Stimulated activated CD8-positive, alpha-beta memory T cell treated with anti-CD3 and anti-CD28 coated beads, Interleukin-7, amount 100 ng/mL, for 4 hours (primary cell): ENCODE measurements at places on chromosomes 4 and X.

DNA sequence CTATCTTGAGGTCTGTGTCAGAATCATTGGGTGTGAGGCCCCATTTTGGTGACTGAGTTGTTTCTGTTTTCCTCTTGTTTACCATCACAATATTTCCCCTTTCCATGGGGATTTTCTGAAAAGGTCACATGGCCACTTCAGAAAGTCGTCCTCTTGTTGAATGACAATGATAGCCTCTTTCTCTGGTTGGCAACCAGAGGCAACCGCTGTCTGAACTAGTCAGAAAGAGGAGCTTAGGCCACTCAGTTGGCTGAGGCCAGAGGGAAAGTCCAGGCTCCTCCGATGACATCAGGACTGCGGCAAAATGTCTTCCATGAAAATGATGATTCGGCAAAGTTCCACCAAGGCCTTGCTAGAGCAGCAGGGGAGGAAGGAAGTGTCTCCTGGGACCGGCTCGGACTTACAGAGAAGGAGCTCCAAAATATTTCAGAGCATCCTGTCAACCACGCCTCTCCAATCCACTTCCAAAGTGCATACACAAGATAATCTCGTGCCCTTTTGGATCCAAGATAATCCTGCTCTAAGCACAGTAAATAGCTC is 19.1 kb upstream of the RBM47 start:
- DNase-seq: no peak

DNA sequence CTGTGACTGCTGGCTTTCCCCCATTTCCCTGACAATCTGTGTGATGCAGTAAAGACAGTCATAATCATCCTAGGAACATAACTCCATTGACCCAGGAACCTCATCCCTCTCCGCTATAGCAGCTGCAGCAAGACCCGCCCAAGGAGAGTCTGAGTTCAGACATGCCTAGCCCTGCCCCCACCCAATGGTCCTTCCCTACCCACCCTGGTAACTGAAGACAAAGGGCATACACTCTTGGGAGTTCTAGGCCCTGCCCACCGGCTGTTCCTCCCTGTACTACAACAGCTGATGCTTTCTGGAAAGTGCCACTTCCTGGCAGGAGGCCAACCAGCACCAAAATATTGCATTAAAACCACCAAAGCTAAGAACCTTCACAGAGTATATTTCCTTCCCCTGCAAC is 1035.6 kb downstream of the C4orf33 start:
- DNase-seq: no peak

DNA sequence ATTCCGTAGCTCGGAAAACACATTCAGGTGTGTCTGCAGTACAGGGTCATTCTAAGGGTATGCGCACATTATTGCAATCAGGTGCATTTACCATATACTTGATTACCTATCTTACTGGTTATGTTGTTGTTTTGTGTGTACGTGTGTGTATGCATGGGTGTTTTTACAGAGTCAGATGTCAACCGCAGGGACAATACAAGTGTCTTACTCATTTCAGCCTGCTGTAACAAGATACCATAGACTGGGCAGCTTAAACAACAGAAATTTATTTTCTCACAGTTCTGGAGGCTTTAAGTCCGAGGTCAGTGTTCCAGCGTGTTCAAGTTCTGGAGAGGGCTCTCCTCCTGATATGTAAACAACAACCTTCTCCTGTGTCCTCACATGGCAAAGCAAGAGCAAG is 316.7 kb downstream of the DMD start:
- DNase-seq: no peak

GRCh38 chrX:80016182-80016581 is 1.6 kb downstream of the TBX22 start:
- no peak for DNase-seq

DNA sequence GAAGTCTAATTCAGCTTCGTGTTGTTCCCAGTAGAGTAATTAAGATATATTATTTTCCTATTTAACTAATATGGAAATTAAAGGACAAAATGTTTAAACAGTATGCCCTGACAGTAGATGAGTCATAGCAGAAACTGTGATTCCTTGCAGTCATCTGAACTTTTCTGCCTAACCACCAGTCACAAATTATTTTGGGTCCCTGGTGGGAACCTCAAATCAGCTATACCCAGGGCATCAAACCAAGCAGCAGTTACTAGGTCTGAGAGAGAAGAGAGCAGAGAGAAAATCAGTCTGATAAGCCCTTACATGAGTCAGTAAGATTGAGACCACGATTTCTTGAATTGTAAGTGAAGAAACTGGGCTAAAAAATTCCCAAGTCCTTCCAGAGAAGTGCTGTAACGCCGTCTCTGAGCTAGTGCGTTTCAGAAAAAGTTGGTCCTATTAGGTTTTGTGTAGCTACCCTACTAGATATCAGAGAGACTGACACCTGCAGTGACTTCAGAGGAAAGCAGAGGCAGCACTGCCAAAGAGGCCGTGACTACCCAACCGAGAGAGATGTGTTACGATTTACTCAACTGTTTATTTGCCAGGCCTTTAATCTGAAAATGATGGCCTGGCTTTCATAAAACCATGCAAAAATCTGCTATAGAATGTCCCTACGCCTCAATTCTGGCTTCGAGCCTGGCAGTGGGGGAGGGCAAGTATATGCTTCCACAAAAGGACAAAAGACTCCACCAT is 21.7 kb upstream of the GPM6A start:
- DNase-seq: no peak

DNA sequence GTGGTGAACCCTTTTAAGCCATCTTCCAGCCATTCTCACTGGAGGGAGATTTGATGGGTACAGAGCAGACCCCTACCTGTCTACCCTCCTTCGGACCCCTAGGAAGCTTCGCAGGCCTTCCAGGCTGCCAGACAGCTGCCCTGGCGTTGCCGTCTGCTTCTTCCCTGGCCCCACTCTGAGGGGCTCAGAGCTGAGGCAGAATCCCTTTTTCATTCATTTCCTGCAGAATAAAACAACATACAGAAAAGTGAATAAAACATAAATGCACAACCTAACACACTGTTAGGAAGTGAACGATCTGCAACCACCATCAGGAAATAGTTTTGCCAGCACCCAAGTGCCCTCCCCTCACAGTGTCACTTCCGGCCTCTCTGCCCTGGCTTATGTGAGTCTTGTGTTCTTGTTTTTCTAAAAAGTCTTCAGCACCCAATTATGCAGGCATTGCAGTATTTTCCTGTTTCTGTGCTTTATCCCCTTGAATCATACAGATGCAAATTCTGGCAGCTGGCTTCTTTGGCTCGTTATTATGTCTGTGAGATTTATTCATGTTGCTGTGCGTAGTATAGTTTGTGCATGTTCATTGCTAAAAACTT is 5.6 kb upstream of the ADD1 start:
- peak; percentile 54 for DNase-seq

DNA sequence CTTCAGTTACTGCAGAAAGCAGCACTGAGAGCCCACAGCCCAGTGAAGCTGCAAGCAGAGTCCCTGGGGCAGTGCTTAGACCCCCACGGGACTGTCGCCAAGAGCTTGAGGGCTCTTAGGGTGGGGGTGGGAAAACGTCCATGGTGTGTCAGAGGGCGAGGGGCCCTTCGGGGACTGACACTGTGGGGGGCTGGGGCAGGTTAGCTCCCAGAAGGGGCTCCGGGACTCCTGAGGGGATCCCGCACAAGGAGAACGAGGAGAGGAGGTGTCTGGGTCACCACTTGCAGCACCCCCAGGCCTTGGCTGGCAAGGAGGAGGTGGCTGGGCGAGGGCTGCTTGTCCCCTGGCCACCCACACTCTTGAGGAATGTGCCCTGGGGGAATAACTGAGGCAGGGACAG is 20.8 kb downstream of the NAT8L start:
- DNase-seq: no peak

DNA sequence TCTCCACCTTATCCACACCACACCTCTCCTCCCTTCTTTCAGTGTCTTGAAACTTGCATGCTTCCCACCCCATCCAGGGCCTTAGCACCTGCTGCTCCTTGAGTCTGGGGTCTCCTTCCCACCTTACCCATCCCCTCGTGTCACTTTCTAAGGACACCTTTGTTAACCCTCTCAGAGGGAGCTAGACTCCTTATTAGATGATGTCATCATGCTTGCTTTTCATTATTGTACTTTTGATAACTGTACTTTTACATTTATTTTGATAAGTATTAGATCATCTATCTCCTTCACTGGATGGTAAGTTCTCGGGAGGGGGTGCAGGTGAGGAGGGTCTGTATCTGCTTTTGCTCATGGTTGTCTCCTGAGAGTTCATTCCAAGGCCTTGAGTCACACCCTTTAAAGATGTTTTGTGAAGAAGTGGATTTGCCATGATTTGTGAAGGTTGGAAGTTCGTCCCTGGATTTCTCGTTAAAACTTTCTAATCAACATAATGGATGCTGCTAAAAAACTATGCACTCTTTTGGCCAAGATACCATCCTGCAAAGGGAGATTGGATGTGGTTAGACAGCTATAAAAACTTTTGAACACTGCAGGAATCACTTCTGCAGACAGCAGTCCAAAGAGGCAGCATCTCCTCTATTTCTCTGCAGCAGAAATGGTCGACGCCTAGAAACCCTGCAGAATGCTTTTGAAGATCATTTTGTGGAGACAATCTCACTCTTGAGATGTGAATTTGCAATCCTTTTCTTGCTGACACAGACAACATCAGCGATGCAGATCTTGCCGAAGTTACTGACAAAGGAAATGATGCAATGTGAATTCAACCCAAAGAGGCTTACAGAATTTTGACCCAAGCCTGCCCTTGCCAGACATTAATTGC is 69.6 kb downstream of the ENPP6 start:
- no peak for DNase-seq

DNA sequence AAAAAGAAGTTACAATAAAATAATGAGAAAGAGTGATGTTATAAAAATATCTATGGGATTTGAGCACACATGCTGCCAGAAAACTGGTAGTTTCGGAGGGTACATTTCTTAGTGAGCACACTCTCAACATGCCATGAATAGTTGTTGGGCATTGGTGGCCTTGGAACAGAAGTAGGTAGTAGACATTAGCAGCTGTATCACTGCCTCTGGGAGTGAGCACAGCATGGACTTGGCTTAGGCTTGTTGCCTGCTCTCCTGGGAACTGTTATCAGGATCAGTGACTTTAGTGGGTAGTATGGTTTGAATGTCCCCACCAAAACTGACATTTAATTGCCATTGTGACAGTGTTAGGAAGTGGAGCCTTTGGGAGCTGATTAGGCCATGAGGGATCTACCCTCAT is 13.3 kb upstream of the PDLIM3 start:
- no peak for DNase-seq

DNA sequence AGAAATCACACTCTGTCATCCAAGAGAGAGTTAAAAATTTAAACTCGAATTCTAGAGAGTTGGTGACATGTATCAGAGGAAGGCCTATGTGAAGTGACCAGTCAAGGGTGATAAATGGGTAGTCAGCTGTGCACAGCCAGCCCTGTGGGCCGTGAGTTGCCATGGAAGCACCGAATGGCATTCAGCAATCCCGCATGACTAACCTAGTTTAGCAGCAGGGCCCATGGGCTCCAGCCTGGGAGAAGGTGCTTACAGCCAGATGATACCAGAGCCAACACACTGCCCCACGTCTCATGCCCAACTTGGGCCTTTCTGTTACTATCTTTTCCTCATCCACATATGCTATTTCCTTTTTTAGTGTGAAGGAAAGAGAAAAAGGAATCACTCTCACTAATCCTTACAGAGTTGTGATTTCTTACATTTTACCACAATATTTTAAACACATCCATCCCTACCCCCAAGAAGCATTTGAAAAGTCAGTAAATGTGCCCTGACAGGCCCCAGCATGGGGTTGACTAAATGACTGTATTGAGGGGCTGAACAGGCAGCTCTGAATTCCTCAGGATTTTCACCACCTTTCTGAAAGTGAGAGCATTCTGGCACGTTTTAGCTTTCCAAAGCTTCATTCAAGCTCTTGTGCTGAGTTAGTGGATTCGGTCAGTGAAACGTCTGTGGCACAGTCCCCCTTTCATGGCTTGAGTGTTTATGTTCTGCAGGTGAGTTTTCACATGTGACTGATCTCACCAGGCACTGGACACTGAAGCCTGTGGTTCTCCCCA is 104.2 kb downstream of the AFF1 start:
- DNase-seq: no peak

DNA sequence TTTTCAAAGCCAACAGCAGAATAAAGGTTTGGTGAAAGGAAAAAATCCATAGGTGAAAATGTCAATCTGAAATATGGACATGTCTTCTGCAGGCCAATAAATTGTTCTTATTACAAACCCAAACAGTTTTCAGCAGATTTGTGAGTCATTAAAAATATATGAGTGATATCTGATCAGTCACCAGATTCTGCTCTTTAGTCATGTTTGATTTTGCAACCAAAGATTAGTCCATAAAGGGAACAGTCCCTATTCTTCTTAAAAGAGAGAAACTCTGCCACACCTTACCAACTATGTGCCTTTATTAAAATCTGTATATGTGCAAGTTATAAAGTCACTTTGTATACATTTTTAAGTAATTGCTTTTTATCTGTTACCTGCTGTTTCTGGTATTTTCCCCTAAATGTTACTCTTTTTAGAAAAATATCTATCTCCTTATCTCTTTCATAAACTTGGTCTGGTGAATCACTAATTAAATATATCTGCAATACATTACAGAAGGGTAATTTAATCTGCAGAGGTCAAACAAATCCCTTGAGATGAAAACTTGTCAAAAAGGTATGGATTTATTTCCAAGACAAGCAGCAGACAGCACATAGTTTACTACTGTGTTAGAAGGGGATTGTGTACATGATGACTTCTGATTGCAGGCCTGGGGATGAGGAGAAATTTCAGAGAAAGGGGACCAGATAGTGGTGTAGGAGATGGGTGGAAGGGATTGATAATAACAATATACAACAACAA is 322.9 kb upstream of the NWD2 start:
- no peak for DNase-seq

DNA sequence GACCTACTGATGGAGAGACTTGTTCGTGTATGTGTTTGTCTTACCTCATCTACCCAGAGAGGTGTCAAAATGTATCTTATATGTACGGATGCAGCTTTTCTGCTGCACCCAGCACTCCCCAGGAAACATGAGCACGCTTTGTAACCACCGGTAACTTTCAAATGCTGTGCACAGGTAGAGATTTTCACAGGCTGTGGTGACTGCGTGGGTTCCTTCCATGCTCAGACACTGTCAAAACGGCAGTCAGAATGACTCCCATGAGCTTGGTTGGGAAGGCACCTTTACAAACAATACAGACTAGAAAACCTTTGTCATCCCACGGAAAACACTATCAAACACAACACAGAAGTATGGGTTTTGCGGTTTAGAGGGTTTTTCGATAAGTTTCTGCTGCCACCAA is 28.2 kb downstream of the F11 start:
- no peak for DNase-seq

DNA sequence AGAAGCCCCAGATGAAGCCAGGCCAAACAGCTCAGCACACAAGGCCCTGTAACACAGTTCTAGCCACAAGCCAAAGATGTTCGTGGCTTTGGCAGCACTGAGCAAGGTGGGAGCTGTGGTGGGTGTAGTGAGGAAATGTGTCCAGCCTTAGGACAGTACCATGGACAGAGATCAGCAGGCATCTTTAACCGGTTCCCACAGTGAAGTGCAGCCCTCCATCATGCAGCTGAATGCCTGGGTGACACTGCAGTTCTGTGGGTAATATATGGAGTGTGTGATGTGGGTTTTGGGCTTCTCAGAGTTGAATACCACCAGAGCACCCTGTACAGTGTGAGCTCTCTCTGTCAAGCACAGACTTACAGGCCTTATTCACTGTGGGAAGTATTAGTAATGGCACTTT is 6.0 kb upstream of the NEXMIF start:
- no peak for DNase-seq
